ENCODE measurements at places on chromosomes 1 and 21.

DNA sequence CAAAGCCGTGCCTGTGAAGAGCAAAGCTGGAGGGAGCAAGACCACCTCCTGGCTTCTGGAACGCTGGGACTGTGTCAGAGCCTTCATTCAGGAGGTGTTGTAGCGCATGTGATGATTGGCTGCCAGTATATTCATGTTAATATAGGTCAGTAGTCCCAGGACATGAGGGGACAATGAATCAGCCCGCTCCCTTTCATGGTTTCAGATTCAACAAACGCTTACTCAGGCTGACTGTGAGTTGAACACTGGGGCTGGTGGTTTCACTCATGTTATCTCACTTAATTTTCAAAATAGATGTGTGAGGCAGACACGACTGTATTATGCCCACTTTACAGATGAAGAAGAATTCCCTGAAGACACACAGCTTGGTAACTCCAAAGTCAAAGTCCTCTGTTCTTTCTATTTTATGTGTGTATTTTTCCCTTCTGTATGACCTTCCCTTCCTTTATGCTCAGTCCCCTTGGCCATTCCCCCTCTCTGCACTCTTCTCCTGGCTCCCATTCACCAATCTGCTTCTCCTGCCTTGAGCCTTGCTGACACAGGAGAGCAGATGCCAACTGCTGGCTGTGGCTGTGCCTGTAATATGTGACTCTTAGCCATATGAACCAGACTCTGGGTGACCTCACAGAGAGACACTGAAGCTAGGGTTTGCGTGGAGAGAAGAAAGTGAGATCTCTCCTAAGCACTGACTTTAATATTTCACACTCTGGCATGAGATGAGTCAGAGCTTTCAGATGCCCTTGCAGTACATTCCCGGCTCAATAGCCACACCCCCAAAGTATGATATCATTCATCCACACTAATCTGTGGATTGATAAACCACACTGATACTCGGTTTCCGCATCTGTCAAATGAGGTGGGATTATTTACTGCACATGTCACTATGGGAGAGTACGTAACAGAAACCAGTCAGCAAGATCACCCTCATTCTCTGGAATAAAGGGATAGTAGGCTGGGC lies 31.4 kb upstream of the KIRREL1 start:
- no peak for DNase-seq

DNA sequence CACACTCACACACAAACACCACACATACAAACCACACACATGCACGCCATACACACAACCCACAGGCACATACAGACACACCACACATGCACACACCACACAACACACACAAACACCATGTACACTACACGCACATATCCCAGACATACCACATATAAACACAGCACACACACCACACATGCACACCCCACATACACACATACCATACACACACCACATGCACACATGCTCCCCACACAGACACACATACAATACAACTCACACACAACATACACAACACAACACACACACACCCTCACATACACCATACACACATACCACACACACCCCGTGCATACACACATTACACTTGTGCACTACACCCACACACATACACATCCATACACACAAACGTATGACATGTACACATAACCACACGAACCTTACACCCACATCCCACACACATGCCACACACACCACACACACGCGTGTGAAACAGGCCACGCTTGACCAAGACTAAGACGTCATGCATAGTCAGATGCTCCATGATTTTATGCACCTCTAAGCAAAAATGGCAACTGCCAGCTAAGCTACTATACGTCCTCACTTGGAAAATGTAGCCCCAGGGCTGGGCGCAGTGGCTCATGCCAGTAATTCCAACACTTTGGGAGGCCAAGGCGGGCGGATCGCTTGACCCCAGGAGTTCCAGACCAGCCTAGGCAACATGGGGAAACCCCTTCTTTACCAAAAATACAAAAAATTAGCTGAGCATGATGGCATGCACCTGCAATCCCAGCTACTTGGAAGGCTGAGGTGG lies 77.4 kb upstream of the TMPRSS2 start:
- DNase-seq: no peak

GRCh38 chr1:113223546-113223945 lies 150.5 kb downstream of the LRIG2 start:
- DNase-seq: no peak

DNA sequence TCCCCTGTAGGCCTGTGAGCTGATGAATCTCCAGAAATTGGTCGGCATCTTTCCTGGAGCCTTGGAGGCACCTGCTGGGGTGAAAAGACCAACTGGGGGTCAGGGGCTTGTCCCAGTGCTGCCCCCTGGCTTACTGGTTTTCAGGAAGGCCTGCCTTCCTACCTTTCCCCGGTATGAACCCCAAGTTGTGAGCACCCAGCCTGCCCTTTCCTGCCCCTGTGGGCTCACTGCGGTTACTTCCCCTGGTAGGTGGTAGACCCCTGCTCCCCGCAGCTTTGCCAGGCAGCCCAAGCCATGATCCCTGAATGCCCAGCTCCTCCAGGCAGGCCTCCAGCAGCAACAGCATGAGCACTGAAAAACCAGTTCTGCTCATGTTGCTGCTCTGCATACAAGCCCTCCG lies 10.2 kb downstream of the DMRTB1 start:
- no peak for DNase-seq

DNA sequence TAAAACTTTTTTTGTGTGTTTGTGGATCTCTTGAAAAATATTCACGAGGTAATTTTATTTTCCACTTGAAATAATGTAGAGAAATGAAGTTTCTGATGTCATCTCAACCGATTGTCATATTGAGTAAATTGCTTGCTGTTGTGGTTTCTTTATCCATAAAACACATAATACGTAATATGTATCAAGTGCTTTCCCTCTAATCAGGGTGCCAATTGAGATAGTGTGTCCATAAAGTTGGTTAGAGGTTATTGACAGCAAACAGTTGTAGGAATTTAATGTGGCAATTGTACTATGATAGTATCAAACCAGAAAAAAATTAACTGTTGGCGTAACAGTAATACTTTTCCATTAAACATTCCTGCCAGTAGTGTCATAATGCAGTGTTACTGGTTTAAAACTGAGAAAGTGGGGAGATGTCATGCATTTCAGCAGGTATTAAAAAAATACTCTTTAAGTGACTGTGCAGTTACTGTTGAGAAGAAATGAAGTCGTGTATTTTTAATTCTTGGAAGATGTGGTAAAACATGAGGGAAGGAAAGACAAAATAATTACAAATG lies 38.3 kb downstream of the USP25 start:
- DNase-seq: no peak

- DNase-seq: no peak
Measured at GRCh38 chr1:221016751-221017150, 137.5 kb downstream of the HLX start.

DNA sequence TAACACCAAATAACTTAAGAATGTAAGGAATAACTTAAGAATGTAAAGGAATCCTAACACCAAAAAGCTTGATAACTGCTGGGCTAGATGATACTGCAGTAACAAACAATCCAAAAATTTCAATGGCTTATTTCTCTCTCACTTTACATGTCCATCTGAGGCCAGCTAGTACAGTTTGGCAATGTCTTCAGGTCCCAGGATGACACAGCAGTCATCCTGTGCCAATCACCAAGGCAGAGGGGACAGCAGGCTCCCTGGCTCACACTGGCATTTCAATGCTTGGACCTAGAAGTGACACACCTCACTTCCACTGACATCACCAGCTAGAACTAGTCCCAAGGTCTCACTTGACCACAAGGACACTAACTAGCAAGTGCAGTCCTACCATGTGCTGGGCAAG lies 15.3 kb downstream of the DNAJC11 start:
- no peak for DNase-seq

GRCh38 chr1:112628516-112628915 lies 8.9 kb downstream of the CAPZA1 start:
- no peak for DNase-seq

GRCh38 chr1:83113652-83114051 lies 885.3 kb downstream of the TTLL7 start:
- no peak for DNase-seq

DNA sequence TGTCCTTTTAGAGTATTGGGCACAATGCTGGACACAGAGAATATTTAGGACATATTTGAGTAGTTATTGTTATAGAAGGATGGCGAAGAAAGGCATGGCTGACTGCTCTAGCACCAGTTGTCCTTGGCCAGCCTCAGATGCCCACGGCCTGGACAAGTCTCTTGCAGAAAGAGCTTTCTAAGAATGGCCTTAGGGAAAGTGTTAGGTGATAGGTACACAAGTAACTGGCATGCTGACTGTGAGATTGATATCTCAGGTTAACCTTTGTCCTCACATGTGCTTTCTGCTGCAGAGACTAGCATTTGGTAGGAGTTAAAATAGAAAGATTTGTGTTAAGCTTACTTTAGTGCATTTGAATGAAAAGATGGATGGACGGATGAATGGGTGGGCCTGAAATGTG lies 10.1 kb downstream of the SFT2D2 start:
- no peak for DNase-seq

- no peak for DNase-seq
Measured at GRCh38 chr21:44926331-44927101, 5.8 kb upstream of the ITGB2 start.

GRCh38 chr1:11052839-11053757 lies 6.1 kb upstream of the MASP2 start:
- DNase-seq: no peak
